ENCODE measurements at places on chromosomes 12 and 14.

DNA sequence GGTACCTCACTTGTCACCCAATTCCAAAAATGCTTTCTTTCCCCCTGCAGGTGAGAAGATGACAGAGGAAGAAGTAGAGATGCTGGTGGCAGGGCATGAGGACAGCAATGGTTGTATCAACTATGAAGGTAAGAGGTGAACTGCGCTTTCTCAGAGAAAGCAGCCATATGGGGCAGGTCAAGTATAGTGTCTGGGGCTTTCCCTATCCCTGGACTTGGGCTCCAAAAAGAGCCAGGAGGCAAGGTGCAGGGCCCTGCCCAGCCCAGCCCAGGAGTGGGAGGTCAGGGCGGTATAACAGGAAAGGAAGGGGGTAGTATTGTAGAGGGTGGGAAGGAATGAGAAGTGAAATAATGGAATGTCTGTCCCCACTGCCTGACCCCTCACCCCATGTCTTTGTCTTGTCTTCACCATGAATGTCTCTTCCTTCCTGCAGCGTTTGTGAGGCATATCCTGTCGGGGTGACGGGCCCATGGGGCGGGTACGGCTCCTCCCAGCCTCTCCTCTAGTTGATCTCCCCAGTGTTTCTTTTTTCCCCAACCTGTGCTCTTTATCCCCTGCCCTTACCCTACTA lies 2.1 kb downstream of the MYL6 start:
- DNase-seq: no peak

GRCh38 chr12:19647806-19648556 lies 208.7 kb downstream of the AEBP2 start:
- DNase-seq: no peak

- DNase-seq: no peak
Observed at GRCh38 chr12:68439368-68440045, 107.3 kb upstream of the MDM1 start.

DNA sequence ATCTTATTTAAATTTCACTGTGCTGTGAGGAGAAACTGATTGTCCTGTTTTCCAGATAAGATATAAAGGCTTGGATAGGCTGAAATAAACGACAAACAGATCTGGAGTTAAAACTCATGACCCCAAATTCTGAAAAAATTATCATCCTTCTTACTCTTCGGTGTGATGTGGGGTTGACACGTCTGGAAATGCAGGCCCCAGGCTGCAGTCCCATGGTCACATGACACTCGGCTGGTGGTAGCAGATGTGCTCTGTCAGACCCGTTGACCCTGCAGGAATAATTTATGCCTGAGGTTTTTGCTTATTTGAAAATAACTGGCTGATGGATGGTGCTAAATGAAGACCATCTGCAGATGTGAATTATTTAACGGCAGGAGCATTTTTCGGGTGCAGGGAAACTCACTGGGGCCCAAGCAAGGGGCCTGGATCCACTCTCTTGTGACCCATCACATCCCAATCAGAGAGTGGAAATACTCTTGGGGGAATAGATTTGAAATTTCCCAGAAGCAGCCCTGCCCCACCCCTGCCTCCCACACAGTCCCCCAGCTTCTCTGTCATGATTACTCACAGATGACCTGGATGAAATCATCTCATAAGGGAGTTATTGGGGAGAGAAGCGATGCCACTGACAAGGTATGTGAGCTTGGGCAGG lies 47.7 kb upstream of the CMKLR1 start:
- no peak for DNase-seq

- no peak for DNase-seq
Observed at GRCh38 chr12:91413581-91414546, 231.2 kb upstream of the DCN start.

DNA sequence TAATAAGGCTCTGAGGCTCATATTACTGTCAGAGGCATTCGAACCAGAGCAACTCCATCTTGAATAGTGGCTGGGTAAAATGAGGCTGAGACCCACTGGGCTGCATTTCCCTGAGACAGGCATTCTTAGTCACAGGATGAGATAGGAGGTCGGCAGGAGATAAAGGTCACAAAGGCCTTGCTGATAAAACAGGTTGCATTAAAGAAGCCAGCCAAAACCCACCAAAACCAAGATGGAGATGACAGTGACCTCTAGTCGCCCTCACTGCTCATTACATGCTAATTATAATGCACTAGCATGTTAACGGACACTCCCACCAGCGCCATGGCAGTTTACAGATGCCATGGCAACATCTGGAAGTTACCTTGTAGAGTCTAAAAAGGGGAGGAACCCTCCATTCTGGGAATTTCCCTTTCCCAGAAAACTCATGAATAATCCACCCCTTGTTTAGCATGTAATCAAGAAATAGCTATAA lies 18.1 kb upstream of the PRICKLE1 start:
- DNase-seq: no peak

GRCh38 chr14:46322076-46322475 lies 329.5 kb downstream of the RPL10L start:
- DNase-seq: no peak

DNA sequence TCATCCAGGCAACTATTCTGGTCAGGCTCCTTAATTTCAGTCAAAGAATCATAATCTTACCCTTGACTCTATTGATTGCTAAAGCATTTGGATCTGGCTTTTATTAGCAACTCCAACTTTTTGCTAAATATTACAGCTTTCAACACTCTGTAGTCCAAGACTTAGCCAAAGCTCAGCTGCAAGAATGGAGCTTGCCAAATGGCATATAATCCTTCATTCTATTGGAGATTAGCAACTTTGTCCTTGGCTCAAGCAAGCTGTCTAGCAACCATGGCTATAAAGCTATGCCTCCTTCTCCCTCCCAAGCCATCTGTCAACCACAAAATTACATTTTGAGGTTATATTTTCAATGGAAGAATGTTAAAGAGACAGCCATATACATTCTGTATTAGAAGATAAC lies 23.1 kb upstream of the NID2 start:
- no peak for DNase-seq

GRCh38 chr14:46782281-46782680 lies 130.7 kb upstream of the RPL10L start:
- DNase-seq: no peak

- peak; percentile 55 for DNase-seq
Observed at GRCh38 chr14:68987653-68988036, 8.5 kb upstream of the ACTN1 start.

GRCh38 chr12:56220611-56221231 lies 1.0 kb downstream of the RNF41 start:
- DNase-seq: no peak

- DNase-seq: no peak
Observed at GRCh38 chr12:115135800-115136211, 451.8 kb upstream of the TBX3 start.

- no peak for DNase-seq
Observed at GRCh38 chr12:69003991-69004390, 71.0 kb upstream of the CPM start.

- no peak for DNase-seq
Observed at GRCh38 chr12:74770552-74770951, 232.9 kb downstream of the ATXN7L3B start.

GRCh38 chr14:72524295-72524629 lies 369.6 kb downstream of the DPF3 start:
- no peak for DNase-seq

DNA sequence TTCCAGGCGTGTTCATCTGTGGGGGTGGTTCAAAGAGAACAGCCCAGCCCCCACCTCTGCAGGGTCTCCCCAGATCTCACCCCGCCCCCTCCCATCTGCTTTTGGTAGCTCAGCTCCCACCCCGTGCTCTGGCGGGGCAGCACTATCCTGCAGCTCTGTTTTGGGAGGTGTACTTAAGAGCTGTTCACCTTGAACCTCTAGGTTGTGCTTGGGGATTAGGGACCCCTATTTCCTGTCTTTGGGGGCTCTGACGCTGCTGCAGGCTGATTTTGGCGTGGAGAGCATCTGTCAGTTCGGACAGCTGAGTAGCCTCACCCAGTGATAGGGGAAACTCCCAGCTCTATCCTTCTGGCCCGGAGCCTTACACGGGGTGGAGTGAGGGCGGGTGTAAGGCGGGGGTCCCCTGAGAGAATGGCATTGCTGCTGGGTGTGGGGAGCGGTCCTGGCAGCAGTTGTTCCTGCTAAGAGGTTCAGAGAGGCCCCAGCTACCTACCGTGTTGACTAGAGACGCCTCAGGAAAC lies 765 bp downstream of the TMEM120B start:
- DNase-seq: peak; percentile 64

DNA sequence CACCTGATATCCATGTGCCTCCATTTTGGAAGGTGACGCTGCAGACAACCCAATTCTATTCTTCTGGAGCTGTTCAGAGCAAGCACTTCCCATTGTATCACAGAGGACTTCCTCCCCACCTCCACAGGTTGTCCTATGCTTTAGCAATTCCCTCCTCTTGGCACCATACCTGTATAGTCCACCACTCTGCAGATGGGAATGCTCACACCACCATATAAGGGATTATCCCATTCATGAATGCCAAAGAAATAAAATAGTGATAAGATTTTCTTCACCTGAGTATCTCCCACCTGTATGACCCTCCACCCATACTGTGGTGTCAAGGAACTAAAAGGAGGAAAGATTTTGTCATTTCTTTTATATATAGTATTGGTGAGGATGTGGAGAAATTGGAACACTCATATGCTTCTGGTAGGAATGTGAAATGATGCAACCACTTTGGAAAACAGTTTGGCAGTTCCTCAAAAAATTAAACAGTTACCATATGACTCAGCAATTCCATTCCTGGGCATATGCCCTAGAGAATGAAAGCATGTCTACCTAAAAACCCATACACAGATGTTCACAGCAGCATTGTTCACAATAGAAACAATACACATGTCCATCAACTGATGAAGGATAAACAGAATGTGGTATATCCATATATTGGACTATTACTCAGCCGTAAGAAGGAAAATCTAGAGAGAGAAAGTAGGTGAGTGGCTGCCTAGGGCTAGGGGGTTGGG lies 75.2 kb downstream of the FIGNL2 start:
- DNase-seq: no peak

GRCh38 chr14:31127690-31128089 lies 79.9 kb downstream of the HECTD1 start:
- DNase-seq: no peak

- DNase-seq: no peak
Observed at GRCh38 chr14:89572596-89573398, 155.8 kb upstream of the FOXN3 start.

GRCh38 chr12:116213885-116214527 lies 63.5 kb downstream of the MED13L start:
- DNase-seq: no peak

DNA sequence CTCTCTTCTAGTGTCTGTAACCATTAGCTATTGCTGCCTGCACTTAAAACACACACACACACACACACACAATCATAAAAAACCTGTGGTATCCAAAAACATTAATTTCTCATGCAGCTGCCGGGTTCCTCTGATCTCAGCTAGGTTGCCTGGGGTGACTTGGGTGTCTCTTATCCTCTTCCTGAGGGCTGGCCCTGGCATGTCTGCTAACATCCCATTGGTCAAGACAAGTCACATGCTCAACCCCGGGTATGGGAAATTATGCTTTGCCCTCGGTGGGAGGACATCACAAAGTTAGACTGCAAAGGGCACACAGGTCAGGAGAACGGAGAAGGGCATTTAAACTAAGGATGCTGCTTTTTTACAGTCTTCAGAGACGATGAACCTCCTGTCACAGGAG lies 55.7 kb downstream of the TRPV4 start:
- DNase-seq: no peak

- no peak for DNase-seq
Observed at GRCh38 chr12:112714166-112714710, 77.3 kb upstream of the RPH3A start.

GRCh38 chr12:58395056-58395455 lies 453.7 kb downstream of the ATP23 start:
- DNase-seq: no peak

GRCh38 chr14:67583711-67584644 lies 16.1 kb downstream of the PIGH start:
- peak; percentile 74 for DNase-seq

DNA sequence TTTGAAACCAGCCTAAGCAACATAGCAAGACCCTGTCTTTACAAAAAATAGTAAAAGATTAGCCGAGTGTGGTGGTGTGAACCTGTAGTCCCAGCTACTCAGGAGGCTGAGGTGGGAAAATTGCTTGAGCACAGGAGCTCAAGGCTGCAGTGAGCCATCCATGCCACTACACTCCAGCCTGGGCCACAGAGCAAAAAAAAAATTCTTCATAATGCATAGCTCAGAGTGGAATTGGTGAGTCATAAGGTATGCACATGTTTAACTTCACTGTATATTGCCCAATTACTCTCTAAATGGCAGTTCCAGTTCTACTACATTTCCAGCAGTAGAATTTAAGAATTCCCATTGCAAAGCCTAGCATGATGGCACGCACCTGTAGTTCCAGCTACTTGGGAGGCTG lies 26.8 kb upstream of the CLIP1 start:
- DNase-seq: no peak

- DNase-seq: peak; percentile 56
Observed at GRCh38 chr14:98599082-98599481, 672.9 kb downstream of the BCL11B start.

GRCh38 chr14:31243860-31244259 lies 36.3 kb upstream of the HECTD1 start:
- DNase-seq: no peak

DNA sequence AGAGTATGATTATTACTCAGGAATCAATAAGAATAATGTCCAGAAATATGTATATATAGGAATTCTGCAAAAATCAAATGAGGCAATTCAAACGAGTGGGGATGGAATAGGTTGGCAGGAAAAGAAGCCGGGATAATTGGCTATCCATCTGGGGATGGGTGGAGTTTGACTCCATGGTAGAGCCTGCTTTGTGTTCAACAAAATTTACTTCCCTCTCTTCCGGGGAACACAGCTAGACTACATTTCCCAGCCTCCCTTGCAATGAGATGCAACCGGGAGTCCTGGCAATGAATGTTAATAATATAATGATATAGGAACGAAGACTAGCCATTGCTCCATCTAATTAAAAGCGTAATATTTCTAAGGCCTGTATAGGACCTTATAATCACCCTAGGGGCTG lies 146.6 kb downstream of the EFCAB11 start:
- no peak for DNase-seq

- peak; percentile 97 for DNase-seq
Observed at GRCh38 chr14:50532502-50533240, at the start of gene MAP4K5. Gene MAP4K5 (minus strand): TSS chr14:50532569. CDS start chr14:50532049, 520 bp downstream.

- no peak for DNase-seq
Observed at GRCh38 chr12:43880547-43880946, 44.7 kb downstream of the TMEM117 start.

DNA sequence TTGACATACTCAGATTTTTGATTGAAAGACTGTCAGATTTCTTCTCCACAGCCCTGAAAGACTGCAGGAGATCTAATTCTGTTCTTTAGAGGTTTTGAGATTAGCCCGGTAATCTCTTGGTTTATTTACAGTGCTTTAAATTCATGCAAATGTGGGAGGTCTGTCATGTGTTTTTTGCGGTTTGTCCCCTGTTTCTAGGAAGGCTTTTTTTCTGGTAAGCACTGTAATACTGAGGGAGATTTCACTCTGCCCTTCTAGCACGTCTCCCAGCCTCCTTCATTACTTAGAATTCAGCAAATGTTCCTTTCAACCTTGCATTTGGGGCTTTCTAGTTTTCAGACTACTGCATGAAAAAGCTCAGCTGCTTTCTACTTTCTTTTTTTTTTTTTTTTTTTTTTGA lies 31.1 kb downstream of the GPHN start:
- DNase-seq: peak; percentile 16

Measured in D341Med (cell line).